ENCODE measurements at places on chromosomes 1 and 21.

DNA sequence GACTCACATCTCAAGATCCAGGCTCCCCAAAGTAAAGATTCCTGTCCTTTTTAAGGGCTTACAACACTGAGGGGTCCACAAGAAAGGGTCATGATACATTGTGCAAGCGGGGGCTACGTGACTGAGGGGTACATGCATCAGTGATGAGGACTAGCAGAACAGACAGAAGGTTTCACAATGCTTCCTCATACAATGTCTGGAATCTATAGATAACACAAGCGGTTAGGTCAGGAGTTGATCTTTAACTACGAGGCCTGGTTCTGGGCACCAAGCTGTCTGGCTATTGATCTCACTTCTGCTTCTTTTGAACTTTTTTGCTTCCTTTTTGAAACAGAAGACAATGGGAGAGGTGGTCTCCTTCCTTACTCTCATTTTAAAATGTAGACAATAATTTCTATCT, 718.6 kb downstream of the AMY1C start:
- DNase-seq = no peak

DNA sequence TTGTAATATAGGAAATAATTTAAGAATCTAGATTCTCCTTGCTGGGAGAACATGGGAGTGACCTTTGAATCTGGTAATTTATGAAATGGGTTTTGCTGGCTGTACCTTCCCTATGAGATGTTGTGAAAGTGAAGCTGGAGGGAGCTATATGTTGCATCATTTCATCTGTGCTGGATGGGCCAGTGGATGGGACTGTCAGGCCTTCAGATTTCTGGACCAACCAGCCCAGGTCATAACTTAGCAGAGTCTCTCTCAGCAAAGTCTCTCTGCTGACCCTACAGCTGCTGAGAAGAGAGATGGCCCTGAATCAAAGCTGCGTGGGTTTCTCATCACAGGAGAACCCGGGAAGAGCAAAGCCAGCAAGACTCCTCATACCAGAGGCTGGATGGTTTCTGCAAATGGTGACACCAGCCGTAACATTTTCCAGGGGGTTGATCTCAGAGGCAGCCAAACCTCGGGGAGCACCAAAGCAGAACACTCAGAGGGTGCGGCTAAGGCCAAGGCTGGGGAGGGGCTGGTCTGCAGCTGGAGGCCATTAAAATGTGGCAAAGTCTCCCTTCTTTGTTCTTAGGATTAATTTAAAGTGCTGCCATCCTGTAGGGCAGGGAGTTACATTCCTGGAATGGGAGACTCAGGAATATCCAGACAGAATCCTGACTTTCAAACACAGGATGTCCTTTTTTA, 18.2 kb upstream of the PTGFRN start:
- DNase-seq = no peak

- DNase-seq = no peak
Measured at GRCh38 chr1:77499466-77499865, 183.0 kb downstream of the ZZZ3 start.

DNA sequence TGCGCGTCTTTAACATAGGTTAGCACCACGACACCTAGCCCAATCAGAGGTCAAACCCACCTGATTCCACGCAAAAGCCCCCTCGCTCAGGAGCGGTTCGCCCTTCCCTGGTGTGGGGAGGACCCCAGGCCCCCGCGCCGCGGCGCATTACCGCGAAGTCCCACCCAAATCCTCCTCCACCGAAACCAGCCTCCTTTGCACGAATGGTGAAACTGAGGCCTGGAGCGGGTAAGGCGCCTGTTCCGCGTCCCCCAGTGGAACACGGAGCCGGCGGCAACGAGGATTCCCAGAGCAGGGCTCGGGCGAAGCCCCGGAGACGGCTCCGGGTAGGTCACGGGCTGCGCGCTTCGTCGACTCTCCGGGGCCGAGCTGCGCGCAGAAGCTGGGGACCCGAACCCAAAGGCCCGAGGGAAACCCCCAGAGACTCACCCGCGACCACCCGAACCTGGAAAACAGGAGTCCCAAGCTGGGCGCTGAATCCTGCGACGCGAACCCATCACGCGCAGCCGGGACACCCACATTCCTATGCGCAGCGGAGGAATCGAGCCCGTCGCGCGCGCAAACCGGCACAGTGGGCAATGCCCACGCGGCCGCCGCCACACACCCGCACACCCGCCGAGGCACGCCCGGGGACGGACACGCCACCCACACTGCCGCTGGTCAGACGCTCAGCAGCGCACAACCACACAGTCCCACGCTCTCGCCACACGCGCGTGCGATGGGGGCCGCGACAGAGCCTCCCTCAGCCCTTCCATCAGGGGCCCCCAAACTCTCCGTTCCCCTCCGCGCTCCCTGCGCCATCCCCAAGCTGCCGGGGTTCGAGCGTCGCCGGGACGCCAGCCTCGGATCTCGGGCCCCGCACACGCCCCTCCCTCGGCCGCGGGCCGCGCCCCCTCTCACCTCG, 507 bp downstream of the GLIS1 start:
- no peak for DNase-seq

DNA sequence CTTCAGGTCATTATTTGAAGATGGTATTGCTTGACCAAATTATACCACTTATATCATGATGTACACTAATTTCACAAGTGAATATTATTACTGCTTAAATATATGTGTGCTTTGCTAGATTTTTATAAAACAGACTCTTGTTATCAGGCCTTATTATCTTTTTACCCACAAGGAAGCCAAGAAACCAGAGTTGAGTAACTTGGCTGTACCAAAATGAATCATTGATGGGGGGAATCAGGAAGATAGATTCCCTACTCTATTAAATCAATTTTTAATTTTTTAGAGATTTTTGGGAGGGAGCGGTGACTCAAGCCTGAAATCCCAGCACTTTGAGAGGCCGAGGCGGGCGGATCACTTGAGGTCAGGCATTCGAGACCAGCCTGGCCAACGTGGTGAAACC, 16.0 kb upstream of the SCCPDH start:
- DNase-seq = no peak

DNA sequence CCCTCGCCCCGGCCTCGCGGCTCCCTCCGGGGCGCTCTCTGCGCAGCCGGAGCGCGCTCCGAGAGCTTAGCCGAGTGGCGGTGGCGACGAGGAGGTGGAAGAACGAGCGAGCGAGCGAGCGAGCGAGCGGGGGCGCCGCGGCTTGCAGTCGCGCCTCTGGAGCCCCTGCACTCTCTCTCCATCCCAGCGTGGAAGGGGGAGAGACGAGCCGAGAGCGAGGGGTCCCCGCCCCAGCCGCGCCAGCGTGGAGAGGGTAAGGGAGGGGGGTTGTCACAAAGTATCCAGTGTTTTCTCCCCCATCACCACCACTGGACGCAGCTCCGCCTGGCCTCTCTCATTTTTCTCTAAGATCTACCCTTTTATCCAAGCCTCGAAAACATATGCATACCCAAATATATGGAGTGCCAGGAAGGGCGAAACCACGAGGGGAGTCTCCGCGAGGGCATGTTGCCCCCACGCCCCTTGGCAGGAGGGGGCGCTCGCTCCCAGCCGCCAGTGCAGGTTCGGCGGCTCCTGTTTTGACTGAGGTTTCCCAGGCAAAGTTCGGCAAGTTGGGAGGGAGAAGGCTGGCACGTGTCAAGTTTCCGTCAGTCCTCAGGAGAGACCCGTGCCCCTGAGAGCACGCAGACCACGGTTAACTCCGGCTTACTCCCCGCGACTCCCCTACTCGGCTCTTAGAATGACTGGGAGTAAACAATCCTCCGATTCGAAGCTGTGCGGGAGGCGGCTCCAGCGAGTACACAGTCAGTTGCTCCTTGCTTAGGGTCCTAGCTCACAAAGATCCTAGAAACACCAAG, 569 bp upstream of the DAB1 start:
- DNase-seq = peak; percentile 52

Data from fibroblast of skin of abdomen (primary cell).